ENCODE measurements at places on chromosomes 4 and X.

DNA sequence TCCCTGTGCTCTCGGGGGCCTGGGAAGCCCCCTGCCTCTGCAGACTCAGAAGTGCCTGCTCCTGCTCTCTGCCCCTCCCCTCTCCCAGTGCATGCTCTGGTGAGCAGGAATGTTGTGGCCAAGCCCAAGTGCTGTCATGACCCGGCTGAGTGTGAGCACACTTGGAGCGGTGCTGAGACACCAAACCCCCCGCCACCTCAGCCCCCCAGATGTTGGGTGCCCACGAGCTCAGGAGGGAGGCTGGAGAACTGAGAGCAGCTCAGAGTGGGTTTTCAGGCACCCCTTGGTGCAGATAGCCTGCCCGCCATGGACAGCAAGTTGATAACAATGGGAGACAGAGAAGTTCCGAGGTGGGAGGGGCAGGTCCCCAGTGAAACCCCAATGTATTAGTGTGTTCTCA, 477.4 kb downstream of the ACTRT1 start:
- no peak for DNase-seq

GRCh38 chrX:39802354-39802753, 295.4 kb downstream of the BCOR start:
- DNase-seq = no peak

DNA sequence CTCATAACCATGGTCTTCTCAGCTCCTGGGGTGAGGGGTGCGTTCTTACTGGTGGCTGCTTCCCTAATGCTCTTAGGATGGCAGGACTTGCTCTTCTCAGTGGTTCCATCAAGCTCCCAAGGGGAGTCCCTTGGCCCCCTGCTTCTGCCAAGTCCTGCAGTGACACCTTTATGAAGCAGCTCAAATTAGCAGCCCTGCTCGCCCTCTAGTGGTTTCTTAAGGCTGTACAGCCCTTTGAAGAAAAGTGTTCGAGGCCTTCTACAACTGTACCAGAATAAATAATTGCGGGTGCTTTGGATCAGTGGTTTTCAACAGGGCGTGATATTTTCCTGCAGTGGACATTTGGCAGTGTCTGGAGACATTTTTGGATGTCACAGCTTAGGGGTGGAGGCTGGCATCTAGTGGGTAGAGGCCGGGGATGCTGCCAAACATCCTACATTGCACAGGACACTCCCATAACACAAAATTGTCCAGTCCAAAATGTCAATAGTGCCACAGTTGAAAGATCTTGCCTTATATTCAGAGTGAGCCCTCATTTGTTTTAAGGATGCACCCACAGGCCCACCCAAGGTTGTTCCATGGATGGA, 204.7 kb upstream of the S100G start:
- peak; percentile 59 for DNase-seq

DNA sequence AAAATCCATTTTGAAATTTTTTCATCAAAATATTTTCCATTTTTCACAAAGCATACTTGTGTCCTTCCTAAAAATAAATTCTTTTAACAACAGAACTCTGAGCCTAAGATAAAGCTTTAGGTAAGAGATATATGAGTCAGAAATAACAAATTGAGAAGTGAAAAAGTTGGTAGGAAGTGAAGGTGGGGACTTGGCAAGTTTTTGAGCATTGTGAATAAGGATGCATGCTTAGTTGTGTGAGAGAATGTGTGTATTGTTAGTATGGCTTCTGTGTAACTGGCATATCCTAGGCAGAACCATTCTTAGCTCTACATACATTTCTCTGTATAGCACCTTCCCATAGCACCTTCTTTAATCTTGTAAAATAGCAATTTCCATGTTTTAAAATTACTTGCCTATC, 6.8 kb downstream of the ASB5 start:
- DNase-seq = no peak

DNA sequence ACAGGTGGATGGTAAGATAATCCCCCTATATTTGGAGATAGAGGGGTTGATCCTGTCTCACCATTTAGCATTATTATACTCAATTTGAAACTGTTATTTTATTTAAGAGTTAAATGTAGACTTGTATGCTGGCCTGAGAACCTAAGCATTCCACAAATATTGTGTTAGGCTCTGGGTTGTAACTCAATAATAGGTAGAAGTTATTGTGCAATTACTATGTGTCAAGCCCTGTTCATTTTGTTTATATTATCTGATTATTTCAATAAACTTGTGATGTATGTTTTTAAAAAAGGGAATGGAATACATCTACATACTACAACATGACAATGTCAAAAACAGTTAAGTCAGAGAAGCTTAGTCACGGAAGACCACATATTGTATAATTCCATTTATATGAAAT, 13.6 kb upstream of the TXK start:
- no peak for DNase-seq

- DNase-seq = no peak
Measured at GRCh38 chr4:101512416-101512815, 165.1 kb upstream of the PPP3CA start.

GRCh38 chrX:105662248-105662647, 160.1 kb upstream of the NRK start:
- no peak for DNase-seq

- no peak for DNase-seq
Measured at GRCh38 chr4:143224255-143224654, 39.5 kb downstream of the USP38 start.

DNA sequence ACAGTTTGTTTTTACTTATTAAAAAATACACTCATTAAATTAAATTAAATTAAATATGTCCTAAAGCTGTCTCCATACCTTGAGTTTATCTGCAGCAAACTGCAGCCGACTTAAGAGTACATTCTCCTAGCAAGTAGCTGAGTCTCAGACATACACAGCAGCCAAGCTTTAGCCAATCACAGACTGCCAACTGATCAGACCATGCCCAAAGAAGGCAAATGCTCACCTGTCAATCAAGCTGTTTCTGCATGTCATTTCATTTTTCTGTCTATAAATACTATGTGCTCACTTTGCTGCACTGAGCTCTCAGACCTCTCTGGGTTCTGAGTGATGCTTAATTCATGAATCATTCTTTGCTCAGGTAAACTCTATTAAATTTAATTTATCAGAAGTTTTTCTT, 280.9 kb upstream of the EPHA5 start:
- no peak for DNase-seq

- no peak for DNase-seq
Measured at GRCh38 chr4:99817309-99817890, 773 bp downstream of the DAPP1 start.

DNA sequence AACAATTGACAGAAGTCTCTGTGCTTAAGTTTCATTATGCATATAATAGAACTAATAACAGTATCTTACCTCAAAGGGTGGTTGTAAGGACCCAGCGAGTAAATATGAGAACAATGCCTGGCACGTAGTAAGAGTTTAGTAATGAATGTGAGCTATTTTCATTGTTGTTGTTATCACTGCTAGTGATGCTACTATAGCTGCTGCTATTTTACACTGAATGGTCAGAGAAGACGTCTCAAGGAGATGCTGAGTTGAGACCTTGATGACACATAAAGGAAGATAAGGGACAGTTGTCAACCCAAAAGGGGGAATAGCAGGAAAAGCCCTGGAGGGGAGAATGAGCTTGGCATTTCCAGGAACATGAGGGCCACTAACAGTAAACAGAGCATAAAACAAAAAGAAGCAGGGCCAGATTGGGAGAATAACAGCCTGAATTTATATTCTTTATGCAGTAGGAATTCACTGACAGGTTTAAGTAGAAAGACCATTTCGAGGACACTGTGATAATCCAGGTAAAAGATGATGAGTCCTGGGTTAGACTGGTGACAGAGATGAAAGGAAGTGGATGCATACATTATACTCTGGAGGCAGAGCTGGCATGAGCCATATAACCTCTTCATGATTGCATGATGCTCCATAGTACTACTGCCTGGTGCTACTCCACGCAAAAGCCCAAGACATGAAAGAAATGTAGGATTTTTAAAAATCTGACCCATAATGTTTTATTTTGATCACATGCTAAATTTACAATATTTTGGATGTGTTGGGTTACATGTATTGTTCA, 23.1 kb downstream of the ATP8A1 start:
- DNase-seq = no peak

DNA sequence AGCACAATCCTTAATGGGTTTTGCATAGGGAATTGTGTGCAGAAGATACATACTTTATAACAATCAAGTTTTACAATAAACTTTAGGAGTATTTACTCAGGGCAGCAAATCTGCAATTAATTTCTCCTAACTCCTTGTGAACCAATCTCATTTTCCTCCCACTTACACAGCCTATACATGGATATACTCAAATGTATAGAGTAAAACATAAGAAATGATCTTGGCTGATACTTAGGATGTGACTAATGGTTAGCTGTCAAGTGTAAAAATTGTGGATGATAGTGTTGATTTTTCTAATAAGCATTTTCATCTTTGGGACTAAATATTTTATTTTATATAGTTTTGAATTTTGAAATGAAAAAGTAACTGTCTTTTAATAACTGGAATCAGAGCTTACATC, 759.6 kb downstream of the GRID2 start:
- no peak for DNase-seq

GRCh38 chr4:84691800-84692199, 108.9 kb downstream of the CDS1 start:
- no peak for DNase-seq
